Activated naive CD8-positive, alpha-beta T cell treated with anti-CD3 and anti-CD28 coated beads, Interleukin-2, amount 50 U/mL, for 24 hours (primary cell): ENCODE measurements at places on chromosomes 3 and 15.

GRCh38 chr3:15471861-15472260 lies 44.5 kb downstream of the EAF1 start:
- no peak for DNase-seq

- no peak for DNase-seq
Measured at GRCh38 chr15:94456226-94456625, 224.9 kb downstream of the MCTP2 start.

- DNase-seq = no peak
Measured at GRCh38 chr3:45967724-45968123, 24.5 kb downstream of the CXCR6 start.

DNA sequence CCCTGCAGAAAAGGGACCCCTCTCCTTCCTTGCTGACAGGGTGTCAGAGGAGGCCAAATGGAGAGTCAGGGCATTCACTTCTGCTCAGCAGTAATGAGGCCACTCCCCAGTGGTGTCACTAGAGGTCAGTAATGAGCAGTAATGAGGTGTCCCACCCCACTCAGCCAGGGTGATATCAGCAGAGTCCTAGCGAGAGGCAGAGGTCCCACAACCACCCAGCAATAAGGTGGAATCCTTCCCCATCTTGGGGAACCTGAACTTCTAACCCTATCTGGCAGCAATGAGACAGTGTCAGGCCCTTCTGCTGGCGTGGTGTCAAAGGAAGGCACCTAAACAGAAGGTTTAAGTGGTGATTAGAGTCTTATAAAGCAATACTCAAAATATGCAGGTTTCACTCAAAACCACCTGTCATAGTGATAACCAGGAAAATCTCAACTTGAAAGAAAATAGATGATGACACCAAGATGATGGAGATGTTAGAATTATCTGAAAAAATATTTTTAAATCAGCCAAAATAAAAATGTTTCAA lies 12.9 kb downstream of the OCA2 start:
- peak; percentile 50 for DNase-seq

- DNase-seq = no peak
Measured at GRCh38 chr3:194468086-194468485, 18.7 kb downstream of the ATP13A3 start.

DNA sequence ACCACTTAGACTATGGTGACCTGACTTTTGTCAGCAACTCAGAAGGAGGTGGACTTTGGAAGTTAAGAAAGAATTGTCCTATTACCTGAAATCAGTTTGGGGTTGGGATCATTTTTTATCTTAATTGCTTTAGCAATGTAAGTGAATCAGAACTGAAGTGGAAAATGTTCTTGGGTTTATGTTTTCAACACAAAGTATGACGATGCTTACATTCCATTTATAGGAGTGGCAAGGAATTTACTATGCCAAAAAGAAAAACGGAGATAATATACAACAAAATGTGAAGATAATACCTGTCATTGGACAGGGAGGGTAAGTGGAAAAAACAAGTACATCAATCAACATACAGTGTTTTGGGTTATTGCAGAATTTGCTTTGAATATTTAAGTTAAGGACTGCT lies 116.1 kb downstream of the PDE8A start:
- no peak for DNase-seq

- DNase-seq = no peak
Measured at GRCh38 chr3:144557515-144557914, 585.9 kb downstream of the DIPK2A start.

GRCh38 chr3:124201786-124202185 lies 209.9 kb upstream of the ROPN1 start:
- no peak for DNase-seq

GRCh38 chr3:134328846-134329245 lies 45.4 kb downstream of the AMOTL2 start:
- DNase-seq = no peak

DNA sequence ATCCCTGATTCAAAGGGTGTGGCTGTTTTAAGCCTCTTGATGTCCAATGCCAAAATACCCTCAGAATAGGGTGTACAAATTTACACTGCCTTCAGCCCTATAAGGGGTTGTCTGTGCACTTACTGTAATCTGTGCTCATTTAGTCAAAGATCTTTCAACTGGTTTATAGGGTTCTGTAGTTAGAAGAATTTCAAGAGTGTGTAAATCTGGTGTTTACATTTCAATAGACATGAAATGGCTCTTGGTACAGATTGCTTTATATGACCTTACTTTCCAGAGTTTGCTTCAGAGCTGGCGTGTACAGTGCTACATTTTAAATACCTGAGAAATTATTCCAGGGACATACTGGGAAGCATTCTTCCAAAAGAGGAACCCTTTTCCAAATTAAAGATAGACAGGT lies 399.3 kb downstream of the FOXP1 start:
- no peak for DNase-seq

DNA sequence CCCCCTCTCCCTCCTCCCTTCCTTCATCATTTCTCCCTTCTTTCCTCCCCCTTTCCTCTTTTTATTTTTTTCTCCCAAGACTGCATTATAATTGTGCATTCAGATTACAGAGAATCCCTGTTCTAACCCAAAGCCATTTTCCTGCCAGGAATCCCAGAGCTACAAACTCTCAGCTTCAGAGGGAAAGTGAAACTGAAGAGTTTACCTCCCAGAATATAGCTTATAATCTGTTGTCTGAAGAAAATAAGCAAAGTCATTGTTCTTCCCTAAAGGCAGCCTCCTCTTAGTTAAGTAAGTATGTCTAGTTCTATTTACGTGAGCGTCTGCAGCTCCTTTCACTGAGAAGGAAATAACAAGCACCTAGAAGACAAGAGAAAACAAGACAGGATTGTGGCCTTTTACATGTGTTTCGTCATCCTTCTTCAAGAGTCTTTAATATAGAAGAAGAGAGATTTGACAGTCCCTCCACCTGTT lies 97.2 kb downstream of the CHST2 start:
- DNase-seq = no peak

DNA sequence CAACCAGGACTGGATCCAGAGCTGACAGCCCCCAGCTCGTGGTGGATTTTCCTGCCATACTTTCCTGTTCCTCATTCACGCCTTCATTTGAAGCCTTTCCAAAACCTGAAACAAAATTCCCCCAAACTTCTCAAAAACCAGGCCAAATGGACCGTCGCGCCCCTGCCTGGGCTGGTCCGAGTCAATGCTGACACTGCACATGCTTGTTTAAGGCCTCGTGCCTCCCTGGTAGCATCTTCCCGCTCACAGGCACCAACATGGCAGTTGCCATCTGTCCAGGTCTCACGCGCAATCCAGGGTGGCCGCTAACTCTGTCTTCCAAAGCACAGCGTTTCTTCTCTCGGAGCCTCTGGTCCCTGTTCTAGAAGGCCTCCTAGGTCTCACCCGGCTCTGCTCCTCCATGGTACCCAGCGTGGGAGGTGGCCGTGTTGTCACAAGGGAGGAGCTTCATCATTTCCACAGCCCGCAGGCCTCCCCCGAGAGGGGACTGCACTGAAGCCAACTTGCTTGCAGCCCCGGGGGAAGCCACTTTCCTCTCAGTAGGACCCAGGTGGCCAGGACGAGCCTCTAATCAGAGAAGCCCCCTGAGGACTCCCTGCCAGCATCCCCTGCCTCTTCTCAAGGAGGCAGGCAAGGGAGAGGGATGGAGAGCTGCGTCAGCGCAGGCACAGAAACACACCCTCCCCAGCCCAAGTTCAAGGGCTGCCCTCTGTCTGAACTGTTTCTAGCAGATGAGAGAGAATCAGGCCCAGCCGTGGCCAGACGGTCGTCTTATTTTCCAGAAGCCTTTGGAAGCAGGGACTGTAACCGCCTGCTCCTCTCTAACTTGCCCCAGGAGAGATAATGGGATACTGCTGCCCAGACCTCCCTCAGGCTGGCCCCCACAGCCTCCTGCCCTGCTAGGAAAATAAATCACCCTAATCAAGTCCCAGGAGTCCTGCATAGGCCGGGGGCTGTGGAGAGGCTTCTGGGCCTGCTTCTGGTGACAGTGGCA lies 152.8 kb upstream of the TLE3 start:
- DNase-seq = no peak

DNA sequence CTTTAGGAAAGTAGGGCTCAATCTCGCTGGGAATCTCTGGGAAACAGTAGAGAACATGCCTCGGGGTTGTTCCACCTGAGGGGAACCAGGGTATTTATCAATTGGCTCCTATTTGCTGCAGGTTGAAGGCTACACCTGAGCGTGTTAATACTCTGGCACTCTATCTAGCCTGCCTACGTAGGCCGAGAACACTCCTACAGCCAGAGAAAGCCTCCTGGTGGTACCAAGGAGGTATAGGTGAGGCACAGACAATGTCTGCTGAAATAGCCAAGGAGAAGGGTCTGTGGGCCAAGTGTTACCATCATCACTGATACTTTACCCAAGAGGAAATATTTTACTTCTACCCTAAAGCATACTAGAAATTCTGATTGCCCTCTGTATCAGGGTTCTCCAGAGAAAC lies 341.0 kb upstream of the UBE2E2 start:
- DNase-seq = no peak
